ENCODE measurements at places on chromosomes 3 and 15.

GRCh38 chr3:21154911-21155310 is 596.1 kb downstream of the ZNF385D start:
- no peak for DNase-seq

GRCh38 chr15:34360298-34360697 is 6.7 kb downstream of the LPCAT4 start:
- no peak for DNase-seq

GRCh38 chr3:190968616-190969015 is 106.1 kb upstream of the GMNC start:
- no peak for DNase-seq

DNA sequence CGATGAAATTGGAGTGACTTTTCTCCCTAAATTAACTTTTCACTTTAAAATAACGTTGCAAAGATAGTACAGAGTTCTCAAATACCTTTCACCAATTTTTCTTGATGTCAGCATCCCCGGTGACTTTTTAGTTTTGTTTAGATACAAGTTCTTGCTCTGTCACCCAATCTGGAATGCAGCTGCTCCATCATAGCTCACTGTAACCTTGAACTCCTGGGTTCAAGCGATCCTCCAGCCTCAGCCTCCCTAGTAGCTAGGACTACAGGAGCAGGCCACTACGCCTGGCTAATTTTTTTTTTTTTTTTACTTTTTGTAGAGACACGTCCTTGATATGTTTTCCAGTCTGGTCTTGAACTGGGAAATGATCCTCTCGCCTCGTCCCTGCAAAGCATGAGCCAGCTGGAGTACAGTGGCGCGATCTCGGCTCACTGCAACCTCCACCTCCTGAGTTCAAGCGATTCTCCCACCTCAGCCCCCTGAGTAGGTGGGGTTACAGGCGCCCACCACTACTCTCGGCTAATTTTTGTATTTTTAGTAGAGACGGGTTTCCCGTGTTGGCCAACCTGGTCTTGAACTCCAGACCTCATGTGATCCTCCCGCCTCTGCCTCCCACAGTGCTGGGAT is 747 bp downstream of the NSUN3 start:
- no peak for DNase-seq

DNA sequence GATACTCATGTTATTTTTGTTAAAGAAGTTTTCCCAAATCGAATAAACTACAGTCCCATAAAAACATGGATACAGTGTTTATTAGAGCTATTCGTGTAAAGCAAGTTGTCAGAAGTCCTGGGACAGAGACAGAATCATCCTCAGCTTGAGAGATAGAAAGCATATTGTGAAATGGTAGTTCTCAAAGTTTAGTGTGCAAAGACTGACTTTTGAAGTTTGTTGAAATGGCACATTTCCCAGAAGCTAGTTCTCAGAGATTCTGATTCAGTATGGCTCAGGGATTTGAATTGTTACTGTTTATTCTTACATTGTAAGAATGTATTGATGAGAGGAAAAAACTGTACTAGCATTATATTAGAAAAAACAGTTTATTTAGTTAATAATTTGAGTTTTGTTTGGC is 22.1 kb downstream of the GABRR3 start:
- peak; percentile 16 for DNase-seq

DNA sequence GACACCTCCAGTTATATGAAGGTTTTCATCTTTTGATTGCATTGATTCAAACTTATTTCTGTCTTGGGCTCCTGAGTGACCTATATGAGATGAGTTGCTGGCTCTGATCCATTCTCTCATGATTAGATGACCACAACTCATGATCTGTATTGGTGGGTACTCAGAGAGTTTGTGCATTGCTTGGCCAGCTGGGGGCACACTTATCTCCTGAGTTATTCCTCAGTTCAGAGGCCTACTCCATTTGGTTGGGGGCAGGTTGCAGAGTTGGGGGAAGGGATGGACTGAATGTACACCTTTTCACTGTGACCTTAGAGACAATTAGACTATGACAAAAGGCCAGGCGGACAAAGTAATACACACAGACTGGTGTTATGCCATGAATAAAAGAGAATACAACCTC is 166.2 kb upstream of the SEMA6D start:
- DNase-seq = no peak

DNA sequence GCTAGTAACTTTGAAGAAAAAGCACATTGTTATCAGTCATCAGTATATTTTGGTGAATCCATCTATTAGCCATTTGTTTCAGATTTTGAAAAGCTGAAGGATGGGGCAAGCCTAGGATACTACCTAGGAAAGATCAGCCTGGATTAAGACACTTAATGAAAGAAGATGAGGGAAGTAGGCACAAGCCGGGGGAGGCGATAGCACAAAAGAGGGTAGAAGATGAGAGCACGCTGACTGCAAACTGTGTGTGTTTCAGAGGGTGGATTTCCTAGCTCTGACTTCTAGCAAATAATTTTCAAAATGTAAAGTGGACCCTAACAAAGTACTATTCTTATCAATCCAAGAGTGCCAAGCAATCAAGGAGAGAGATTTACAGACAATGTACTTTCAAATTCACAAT is 22.2 kb upstream of the SOX2 start:
- no peak for DNase-seq

DNA sequence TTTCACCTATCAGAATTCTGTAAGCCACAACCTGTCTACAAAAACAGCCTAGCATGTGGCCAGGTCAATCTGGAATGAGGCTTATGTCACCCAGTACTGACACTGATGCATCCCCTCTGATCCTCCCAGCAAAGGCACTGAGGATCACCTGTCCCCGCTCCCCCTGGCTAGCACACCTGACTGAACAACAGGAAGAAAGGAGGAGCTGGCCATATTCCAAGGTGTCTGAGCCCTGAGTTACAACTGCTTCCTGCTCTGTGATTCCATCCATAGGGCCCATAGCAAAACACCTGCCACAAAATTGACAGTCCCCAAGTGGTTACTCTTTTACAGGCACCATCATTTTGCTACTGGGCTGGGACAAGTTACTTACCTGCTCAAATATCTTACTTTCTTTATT is 555.5 kb upstream of the CFAP20DC start:
- DNase-seq = no peak

GRCh38 chr15:101314336-101315125 is 19.5 kb upstream of the SNRPA1 start:
- no peak for DNase-seq

- DNase-seq = no peak
Observed at GRCh38 chr3:128001576-128001975, 50.7 kb upstream of the SEC61A1 start.

DNA sequence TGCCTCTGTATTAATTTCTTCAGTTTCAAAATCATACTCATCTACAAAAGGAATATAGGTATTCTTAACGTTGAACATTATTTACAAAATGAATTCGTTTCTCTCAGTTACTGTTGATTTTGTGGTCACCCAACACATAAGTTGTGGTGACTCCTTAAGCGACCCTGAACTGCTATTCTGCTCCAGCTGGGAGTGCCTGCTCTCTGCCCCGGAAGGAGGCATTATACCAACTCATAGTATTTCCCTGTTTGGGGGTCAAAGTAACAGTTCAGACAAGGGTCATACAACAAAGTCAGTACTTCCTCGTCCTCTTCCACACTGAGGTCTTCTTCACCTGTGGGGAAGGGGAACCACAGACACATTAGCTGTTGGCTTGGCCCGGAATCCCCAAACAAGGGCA is 75.7 kb upstream of the FAM3D start:
- DNase-seq = no peak

- DNase-seq = no peak
Observed at GRCh38 chr3:52403271-52403841, 41.5 kb downstream of the SEMA3G start.

GRCh38 chr3:39502838-39503145 is 35.3 kb downstream of the MOBP start:
- no peak for DNase-seq

GRCh38 chr15:72964135-72964534 is 88.1 kb upstream of the NEO1 start:
- no peak for DNase-seq

- DNase-seq = no peak
Observed at GRCh38 chr3:126153695-126154360, 26.6 kb downstream of the ALDH1L1 start.

GRCh38 chr15:43941071-43941470 is 114.3 kb downstream of the WDR76 start:
- no peak for DNase-seq

DNA sequence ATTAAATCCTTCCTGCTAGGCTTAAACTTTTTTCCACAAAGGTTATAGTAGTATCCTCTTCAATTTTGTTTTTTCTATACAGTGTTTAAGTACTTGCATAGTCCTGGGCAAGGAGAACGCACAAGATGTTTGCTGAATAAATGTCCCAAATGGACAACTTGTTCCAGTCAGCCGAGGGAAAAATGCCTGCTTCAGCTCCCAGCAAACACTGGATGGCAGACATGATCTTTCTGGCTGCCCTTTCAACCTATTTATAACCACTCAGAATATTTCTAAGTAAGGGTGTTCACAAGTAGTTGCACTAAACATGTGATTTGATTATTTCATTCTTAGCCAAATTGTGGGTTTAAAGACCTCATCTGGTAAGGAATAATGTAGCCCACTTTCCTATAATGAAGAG is 29.8 kb downstream of the GNB4 start:
- no peak for DNase-seq

- DNase-seq = peak; percentile 37
Observed at GRCh38 chr15:98753726-98754656, 105.7 kb downstream of the IGF1R start.

GRCh38 chr3:179956416-179956830 is 80.3 kb downstream of the PEX5L start:
- no peak for DNase-seq

- peak; percentile 60 for DNase-seq
Observed at GRCh38 chr15:29698030-29698701, 124.1 kb downstream of the TJP1 start.

- no peak for DNase-seq
Observed at GRCh38 chr3:150222691-150223489, 185.2 kb upstream of the TSC22D2 start.

DNA sequence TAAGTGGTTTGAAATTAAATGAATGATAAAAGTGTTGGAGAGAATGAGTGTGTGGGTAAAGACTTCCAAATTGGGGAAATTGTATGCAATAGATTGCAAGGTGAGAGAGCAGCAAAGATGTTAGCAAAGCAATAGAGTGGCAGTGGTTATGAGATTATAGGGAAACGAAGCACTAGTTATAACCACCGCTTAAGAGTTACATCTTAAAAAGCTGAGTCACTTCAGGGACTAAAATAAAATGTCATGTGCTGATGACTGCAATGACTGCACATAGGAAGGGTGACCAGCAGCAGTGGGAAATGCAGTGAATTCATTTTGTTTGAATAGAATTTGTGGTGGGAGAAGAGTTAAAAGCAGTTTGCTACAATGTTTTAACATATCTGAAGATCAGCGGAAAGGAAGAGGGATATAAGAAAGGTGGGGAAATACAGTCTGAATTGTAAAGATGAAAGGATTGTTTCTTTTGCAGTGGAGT is 127.3 kb downstream of the RAP2B start:
- no peak for DNase-seq

- no peak for DNase-seq
Observed at GRCh38 chr15:83206526-83207008, 1.1 kb downstream of the HDGFL3 start.

GRCh38 chr15:72271895-72272212 is 500 bp downstream of the PARP6 start:
- peak; percentile 9 for DNase-seq

GRCh38 chr3:41111011-41111410 is 88.3 kb upstream of the CTNNB1 start:
- no peak for DNase-seq

GRCh38 chr15:90620379-90621067 is 90.8 kb downstream of the CRTC3 start:
- no peak for DNase-seq

GRCh38 chr3:102662498-102662772 is 227.6 kb downstream of the ZPLD1 start:
- DNase-seq = no peak

DNA sequence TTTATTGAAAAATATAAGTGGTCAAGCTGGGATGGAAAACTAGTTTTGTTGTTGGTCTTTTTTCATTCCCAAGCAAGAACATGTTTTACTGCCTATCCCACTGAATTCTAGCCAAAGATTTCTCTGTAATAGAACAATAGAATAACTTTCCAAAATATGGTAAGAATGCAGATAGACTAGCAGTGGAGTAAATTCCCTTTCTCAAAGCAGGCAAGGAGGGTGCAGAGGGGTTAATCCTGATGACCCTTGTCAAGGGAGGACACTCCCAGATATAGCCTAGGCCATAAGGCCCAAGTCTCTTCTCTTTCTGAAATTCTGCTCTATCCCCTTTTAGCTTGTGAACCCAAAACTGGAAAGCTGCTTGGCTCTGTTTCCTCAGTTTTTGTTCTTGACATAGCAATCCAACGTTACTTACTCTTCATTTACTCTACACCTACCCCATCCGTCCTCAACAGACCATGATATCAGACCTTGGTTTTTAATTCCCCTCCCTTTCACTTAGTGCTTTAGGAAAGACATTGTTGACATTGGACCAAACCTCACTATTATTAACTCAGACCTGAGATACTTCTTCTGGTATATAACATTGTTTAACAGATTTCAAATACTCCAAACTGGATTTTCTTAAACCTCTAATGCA is 453.6 kb upstream of the THBS1 start:
- DNase-seq = no peak

GRCh38 chr3:15391007-15391406 is 36.3 kb downstream of the METTL6 start:
- no peak for DNase-seq

GRCh38 chr3:162569314-162569713 is 1072.7 kb downstream of the OTOL1 start:
- DNase-seq = no peak

- DNase-seq = no peak
Observed at GRCh38 chr3:192917028-192917403, 640 bp downstream of the MB21D2 start.

DNA sequence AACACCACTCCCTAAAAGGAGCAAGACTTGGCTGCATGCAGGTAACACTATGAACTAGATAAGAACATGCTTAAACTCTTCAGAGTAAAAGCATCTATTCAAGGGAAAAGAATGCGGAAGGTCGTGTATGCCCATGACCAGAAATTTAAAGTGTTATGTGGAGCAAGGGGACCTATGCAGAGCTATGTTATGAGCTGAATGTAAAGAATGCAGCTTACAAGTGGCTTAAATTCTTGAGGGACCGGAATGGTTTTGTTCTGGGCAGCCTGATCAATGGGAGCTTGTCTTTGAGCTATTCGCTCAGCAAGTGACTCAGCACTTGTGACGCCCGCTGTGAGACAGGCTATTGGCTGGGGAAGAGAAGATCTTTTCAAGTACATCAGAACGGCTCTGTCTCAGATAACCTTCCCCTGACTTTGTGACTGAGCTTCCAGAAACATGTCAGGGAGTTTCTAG is 367.5 kb upstream of the THBS1 start:
- DNase-seq = peak; percentile 99
